ENCODE measurements at places on chromosomes 4 and X.

- no peak for DNase-seq
Observed at GRCh38 chr4:67910585-67910905, 26.7 kb upstream of the TMPRSS11D start.

DNA sequence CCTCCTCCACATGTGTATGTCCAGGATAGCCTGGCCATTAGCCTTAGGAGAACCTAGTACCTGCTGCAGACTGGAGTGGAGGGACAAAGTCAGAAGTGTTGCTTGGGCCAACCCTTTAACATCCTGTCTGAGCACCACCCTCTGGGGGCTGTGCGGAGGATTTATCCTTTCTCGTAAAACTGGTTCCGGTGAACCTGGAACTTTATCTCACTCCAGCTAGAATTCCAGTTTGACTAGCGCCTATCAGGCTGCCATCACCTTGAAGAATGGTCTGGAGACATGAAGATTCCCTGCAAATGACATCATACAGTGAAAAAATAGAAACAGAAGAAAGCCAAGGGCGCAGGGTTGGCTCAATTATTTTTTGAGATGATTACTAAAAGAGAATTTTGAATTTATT lies 4.0 kb downstream of the TCEAL8 start:
- no peak for DNase-seq

DNA sequence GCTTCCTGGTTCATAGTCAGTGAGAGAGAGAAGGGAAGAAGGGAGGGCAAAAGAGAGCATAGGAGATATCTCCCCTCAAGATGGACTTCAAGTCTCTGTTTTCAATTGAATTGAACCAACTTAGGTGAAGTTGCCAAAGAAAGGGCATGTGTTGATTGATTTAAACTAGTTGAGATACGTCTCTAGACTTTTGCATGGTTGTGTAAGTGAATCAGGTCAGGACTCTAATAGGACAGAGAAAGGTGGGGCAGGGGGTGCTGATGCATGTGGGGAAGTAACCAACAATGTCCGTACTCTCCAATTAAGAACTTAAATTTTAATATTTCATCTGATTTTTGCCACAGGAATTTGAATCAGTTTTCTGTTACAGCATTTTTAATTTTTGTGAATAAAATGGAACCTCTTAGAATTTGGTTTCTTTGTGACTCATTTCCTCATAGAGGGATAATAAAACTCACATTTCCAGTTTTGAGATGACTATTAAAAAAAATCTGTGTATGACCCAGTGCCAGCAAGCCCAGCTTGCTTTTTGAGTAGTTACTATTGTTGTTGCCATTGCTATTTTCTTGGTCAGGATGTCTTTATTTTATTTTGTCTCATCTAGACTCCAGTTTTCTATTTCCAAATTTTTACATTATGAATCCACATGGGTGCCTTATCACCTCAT lies 37.3 kb downstream of the SLIT2 start:
- no peak for DNase-seq

DNA sequence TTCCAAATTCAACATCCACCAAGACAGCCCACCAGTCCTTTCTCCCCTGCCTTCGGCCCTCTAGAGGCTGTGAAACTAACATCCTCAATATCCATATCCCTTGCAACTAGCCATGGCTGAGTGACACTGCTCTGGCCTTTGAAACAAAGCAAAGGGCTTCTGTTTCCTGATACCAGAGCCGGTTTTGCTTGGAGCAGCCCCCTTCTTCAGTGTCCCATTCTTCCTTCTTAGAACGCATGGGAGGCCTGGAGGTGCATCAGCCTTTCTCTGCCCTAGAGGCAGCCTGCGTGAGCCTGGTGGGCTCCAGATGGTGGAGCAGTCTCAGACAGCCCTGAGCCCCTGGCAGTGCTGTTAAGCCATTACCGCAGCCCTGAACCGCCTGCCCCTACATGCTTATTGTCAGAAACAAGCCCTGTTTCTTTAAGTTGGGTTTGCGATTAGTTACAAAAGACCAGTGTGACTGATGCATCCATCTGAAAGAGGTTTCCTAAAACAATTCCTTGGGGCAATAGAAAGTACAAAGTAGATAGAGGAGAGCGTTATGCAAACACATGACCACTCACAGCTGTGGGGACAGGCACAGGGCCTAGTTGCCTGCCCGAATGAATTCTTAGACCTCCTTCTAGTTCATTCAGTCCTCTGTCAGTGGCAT lies 74.1 kb downstream of the EVC start:
- no peak for DNase-seq

DNA sequence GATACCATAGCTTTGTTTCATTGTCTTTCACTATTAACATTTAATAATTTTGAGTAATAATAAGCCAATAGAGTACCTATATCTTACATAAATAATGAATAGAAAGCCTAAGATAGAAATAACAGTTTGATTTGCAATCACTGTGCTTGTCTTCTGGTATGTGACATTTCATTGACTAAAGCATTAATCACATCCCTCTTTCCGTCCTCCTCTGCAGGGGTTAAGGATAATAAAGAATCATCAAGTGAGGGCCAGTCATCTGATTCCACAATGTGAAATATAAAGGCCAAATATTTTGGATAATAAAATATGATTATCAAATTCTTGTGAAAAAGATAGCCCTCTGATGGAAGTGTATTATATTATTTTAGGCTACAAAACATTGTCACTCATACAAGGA lies 2073.4 kb downstream of the ARAP2 start:
- no peak for DNase-seq

GRCh38 chr4:18593297-18594002 lies 571.9 kb upstream of the LCORL start:
- peak; percentile 71 for DNase-seq

- no peak for DNase-seq
Observed at GRCh38 chr4:180106122-180106521, 2137.1 kb upstream of the TENM3 start.

DNA sequence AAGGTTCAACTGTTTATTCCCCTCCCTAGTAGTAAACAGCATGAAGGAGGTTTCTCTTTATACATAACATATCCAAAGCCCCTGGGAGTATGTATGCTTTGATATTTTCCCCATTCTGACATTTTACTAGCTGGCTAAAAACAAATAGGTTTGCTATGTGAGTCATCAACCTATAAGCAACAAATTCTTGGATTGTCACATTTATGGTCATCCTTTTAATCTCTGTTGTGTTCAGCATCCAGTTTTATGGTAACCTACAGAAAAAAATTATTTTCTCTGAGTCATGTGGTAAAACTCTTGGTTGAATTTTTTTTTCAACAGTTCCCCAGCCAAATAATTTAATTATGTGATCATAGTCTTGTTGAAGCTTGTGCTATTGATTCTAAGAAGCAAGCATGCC lies 734.1 kb downstream of the ADGRL3 start:
- DNase-seq, result no peak

- DNase-seq, result no peak
Observed at GRCh38 chr4:158894826-158895225, 126.0 kb downstream of the FNIP2 start.

DNA sequence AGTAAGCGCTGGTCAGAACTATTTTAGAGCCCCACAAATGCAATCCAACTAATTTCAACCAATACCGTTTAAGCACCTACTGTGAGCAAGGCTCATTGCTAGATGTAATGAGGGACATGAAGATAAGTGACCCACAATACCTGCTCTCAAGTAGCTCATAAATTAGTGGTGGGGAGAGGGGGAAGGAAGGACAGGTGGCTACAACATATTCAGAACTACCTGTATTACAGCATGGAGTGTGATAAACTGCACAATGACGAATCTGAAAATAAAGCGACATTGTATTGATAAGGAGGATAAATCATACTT lies 311.6 kb upstream of the DIAPH2 start:
- DNase-seq, result no peak

DNA sequence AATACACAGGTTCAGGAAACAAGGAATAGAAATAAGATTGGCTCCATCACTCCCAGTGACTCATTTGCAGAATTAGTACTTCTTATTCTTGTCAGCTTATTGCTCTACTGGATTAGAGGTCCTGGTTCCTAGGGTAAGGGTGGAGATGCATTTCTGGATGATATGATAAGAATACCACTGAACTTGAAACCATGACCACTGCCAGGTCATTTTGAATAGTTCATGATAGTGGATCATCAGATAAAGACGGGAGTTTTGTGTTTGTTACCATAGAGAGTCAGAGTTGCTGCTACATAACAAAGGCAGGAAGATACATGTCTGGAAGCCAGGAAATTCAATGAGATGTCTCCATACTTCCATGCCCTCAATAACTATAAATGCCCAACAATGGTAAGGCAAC lies 109.2 kb upstream of the FAT1 start:
- DNase-seq, result no peak

DNA sequence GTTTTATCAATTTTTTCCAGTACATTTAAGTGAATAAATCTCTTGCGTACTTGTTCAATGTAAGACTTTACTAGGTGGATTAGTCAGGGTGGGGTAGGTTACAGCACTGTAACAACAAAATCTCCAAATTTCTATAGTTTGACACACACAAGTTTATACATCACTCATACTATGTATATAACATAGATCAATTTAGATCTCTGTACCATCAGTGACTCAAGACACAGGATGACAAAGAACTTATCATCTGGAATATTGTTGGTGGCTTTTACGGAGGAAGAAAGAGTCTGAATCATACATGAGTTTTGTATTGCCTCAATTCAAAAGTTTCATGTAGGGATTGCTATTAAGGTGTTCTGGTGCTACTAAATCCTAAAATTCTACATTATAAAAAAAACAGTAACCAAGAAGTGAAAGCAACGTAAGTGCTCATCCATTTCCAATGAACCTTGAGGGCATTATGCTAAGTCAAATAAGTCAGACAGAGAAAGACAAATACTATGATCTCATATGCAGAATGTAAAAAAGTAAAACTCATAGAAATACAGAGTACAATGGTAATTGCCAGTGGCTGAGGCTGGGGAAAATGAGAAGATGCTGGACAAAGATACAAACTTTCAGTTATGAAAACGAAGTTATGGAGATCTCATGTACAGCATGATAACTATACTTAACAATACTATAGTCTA lies 98.0 kb upstream of the DKK2 start:
- DNase-seq, result no peak

DNA sequence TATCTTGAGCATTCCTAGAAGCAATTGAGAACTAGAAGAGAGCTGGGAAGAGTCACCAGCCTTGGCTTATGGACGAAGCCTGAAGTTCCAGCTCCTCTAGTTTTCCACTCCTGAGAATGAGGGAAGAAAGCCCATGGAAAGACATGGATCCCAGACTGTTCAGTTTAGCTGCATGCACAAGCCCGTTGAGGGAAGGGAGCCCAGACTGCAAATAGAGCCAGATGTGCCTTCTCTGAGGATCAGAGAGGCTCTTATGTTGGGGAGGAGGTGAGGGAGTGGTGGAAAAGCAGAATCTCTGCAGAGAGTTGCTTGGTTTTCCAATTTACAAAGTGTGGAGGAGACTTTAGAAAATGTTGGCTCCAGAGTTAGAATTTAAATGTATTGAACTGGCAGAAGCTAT lies 69.0 kb downstream of the ASB9 start:
- no peak for DNase-seq

- DNase-seq, result no peak
Observed at GRCh38 chr4:120440730-120441129, 374.1 kb upstream of the MAD2L1 start.

- no peak for DNase-seq
Observed at GRCh38 chr4:1592709-1593417, 91.2 kb downstream of the FAM53A start.

DNA sequence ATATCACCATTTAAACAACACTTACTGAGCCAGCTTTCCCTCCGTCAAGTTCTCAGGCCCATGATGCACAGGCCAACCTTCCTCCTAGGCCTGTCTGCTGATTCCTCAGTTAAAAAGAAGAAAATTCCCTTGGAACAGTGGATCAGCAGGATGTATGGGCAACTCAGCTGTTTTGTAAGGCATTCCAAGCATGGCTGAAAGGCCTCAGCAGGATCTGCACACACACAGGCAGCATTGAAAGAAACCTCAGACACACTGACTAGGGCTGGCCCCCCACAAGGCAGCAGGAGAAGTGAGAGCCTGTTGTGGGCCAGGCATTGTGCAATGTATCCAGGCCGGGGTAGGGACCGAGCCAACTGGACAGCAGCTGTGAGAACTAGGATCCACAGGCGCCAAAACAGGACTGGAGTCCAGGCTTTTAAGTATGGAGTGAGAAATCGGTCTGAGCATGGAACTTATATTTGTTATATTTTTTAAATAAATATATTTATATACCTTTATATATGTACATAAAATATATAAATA lies 171.4 kb downstream of the NWD2 start:
- no peak for DNase-seq

- DNase-seq, result no peak
Observed at GRCh38 chrX:31656013-31656412, 584.2 kb upstream of the FTHL17 start.

DNA sequence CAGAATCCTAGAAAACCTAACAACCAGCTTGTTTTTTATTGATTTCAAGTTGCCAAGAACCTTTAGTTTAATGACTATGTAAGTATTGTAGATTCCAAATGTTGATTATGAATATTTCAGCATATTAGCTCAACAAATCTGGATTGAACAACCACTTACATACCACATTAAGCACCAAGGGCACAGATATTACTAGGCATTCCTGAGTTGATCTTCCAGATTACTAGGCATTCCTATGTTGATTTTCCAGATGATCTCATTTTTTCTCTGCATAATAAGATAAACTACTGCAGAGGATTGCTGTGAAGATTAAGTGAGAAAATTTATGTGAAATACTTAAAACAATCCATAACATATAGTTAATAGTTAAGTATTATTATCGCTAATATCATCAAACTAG lies 17.4 kb upstream of the DCAF8L1 start:
- no peak for DNase-seq

- DNase-seq, result no peak
Observed at GRCh38 chrX:2640436-2641150, 50.5 kb upstream of the CD99 start.

GRCh38 chrX:93419642-93420041 lies 253.7 kb downstream of the NAP1L3 start:
- DNase-seq, result no peak

- peak; percentile 54 for DNase-seq
Observed at GRCh38 chrX:133792198-133792953, 193.0 kb downstream of the GPC3 start.

GRCh38 chr4:143713955-143714625 lies 13.6 kb upstream of the FREM3 start:
- no peak for DNase-seq

GRCh38 chr4:76199664-76200211 lies 13.9 kb downstream of the SCARB2 start:
- peak; percentile 76 for DNase-seq

- no peak for DNase-seq
Observed at GRCh38 chrX:152897222-152898131, at the start of gene ZNF185. ZNF185 (plus strand) TSS chrX:152898067; CDS start chrX:152914490, 16,423 bp downstream.

GRCh38 chr4:2714061-2714770 lies 41.9 kb downstream of the TNIP2 start:
- no peak for DNase-seq

DNA sequence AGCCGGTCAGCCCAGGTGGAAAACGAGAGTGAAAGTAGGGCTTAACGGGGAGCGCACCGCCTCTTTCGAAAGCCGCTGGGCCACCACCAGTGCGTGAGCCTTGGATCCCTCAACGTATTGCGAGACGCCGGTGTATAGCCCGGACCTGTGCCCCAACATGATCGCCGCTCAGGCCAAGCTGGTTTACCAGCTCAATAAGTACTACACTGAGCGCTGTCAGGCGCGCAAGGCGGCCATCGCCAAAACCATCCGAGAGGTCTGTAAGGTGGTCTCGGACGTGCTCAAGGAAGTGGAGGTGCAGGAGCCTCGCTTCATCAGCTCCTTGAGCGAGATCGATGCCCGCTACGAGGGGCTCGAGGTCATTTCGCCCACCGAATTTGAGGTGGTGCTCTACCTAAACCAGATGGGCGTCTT lies 929 bp downstream of the MAB21L2 start:
- DNase-seq, result no peak
